Pons (tissue), 1 donor: ENCODE measurements at places on chromosomes 13 and 19.

DNA sequence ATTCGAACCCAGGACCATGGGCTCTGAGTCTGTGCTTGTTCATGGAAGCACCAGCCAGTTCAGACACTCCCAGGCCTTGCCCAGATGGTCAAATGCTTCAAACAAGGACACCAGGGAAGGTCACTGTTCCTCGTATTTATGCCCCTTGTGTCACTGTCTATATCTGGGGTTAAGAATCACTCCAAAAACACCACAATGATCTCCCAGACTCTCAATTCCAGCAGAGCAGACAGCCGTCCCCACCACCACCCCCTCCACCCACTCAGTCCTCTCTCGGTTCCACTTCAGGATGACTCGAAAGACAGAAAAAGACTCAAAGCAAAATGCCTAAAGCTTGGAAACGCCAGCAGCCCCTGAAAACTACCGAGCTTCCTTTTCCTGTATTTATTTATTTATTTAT, 79.0 kb downstream of the INSR start:
- no peak for DNase-seq

- DNase-seq, result no peak
These were observed 2.7 kb upstream of the ACP5 start for GRCh38 chr19:11580116-11580515.

DNA sequence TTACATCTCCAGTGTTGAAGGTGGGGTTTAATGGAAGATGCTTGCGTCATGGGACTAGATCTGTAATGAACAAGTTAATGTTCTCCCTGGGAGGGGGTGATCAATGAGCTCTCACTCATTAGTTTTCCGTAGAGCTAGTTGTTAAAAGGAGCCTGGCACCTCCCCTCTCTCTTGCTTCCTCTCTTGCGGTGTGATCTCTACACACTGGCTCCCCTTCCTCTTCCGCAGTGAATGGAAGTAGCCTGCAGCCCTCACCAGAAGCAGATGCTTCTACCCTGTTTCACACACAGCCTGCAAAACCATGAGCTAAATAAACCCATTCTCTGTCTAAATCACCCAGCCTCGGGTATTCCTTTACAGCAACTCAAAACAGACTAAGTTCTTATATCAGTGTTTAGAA, 318.8 kb downstream of the SLITRK1 start:
- DNase-seq, result no peak

- DNase-seq, result no peak
These were observed 302.4 kb downstream of the PCDH20 start for GRCh38 chr13:61113140-61113658.

DNA sequence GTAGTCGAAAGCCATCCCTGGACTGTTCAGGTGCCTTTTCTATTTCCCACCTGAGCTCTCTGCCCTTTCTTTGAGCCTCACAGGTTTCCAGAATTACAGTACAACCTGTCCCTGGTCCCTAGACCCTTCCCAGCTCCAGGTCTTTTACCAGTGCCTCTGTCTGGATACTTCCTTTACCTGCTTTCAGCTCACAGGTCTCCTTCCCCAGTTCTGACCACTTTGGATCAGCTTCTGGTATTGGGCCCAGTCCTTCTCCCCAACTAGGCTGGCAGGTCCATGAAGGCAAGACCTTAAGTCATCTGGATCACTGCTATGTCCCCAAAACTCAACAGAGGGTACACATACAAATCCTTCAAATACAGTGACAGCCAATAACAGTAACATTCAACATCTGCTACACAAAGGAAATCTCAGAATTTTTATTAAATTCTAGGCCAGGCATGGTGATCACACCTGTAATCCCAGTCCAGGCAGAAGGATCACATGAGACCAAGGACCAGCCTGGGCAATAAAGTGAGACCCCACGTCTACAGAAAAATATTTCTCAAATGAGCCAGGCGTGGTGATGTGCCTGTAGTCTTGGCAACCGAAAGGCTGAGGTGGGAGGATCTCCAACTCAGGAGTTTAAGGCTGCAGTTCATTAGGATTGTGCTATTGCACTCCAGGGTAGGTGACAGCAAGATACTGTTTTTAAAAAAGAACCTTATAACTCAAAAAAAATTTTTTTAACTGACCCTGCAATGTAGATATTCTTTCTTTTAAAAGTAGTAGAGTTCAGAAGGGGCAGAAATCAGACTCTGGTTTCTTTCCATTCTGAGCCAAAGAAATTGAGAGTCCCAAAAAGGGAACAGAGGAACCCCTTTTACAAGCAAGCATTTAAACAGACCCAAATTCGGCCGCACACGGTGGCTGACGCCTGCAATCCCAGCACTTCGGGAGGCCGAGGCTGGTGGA, 1.3 kb downstream of the RPS16 start:
- no peak for DNase-seq

GRCh38 chr19:43351998-43352746, 1.3 kb upstream of the CD177 start:
- DNase-seq, result no peak
